Central memory CD8-positive, alpha-beta T cell (primary cell): ENCODE measurements at places on chromosomes 16 and 17.

DNA sequence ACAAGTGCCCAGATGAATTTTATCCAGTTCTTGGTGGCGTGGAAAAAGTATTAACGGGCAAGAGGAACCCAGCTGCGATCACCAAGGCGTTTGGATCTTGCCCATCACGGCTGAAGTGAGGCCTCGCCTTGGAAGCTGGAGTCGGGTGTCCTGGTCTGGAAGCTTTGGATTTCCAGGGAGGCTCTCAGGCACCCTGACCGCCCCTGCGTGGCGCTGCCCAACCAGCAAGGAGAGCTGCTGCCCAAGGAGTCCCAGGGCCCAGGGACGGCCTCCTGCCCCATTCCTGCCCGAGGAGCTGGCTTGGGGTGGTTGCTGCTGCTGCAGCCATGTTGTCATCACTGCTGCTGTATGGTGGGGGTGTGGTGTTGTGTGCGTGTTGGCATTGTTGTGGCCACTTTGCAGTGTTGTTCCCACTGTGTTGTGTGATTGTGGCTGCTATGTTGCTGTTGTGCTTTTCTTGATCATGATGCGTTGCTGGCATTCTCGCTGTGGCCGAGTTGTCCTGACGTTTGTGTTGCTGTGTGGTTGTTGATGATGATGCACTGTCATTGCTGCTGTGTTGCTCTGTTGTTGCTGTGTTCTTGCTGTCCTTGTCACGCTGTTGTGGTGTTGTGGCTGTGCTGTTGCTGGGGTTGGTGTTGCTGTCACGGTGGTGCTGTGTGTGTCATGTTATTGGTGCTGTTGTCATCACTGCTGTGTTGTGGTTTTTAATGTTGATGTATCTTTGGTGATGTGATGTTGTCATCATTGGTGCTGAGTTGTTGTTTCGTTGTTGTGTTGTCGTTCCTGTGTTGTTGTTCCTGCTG is 318.8 kb downstream of the C16orf95 start:
- DNase-seq: no peak

- no peak for DNase-seq
Measured at GRCh38 chr16:31186176-31186575, 6.2 kb downstream of the FUS start.

DNA sequence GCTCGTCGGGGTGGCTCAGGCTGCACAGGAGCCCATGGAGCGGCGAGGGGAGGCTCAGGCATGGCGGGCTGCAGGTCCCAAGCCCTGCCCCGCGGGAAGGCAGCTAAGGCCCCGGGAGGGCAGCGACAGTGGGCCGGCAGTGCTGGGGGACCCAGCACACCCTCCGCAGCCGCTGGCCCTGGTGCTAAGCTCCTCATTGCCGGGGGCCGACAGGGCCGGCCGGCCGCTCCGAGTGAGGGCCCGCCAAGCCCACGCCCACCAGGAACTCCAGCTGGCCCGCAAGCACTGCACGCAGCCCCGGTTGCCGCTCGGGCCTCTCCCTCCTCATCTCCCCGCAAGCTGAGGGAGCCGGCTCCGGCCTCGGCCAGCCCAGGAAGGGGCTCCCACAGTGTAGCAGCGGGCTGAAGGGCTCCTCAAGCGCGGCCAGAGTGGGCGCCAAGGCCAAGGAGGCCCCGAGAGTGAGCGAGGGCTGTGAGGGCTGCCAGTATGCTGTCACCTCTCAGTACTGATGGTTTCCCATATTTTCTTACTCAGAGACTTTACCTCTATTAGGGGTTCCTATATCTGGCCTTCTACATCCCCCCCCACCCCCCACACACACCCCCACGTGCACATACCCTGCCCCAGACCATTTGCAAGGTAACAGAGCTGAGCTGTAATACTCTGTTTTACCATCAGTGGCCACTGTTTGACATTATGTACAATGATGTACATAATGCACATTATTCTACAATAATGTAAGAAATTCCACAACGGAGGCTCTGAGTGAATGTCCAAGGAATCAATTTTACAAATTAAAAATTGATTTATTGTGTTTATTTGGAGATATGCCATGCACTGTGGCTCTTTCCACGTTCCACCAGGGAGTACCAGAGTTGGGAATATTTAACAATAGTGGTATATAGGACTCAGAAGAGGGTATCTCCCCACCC is 3.7 kb upstream of the VAT1L start:
- no peak for DNase-seq

DNA sequence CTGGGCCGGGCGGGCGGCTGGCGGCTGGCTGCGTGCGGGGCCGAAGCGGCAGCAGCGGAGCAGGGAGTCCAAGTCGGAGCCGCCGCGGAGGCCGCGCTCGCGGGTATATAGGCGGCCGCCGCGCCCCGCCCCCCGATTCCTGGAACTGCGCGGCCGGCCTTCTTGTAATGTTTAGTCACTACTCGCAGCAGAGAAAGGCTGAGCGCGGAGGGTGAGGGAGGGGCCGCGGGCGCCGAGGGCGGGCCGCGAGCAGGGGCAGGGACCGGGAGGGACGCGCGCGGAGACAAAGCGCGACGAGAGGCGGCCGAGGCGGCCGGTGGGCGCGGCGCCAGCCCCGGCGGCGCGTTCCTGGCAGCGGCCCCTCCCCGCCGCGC is at the start of gene SOCS3:
TSS of gene SOCS3 (minus strand) at position 81 of the 374 bp plus-strand sequence. CDS start 982 bp downstream, outside the sequence.
- peak; percentile 94 for DNase-seq

- DNase-seq: no peak
Measured at GRCh38 chr17:349666-350065, 2.9 kb downstream of the RPH3AL start.

DNA sequence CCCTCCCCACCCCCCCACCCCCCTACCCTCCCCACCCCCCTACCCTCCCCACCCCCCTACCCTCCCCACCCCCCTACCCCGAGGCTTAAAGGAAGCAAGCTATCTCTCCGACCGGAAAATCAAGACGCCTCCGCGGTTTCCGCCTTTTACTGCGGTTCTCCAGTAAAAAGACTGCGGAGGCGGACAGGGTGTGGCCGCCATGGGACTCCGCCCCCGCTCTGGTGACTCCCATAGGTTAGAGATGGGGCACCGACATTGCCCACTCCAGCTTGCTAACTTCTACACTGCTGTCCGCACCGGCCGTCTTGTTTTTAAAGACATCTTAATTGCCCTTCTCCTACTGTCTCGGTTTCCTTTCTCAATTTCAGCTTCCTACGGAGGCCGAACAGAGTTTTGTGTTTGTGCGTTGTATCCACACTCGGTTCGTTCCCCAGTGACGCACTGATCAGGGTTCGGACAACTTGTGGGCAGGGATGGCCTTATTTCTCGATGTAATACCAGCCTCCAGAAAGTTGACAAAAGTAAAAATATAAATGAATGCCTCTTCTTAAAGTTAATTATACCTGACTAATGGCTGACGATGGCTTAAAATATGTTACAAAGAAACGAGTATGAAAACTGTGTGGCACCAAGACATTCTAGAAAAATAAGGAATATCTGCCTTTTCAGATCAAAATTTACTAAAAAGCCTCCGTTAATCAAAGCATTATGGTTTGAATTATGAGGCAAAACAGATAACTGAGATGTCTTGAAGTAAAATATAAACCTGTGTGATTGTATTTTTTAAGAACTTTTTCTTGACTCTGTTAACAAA is 1.1 kb upstream of the ZNF200 start:
- DNase-seq: no peak

GRCh38 chr17:17448076-17448475 is 28.7 kb upstream of the MED9 start:
- DNase-seq: no peak

- no peak for DNase-seq
Measured at GRCh38 chr16:89619840-89620239, 6.4 kb downstream of the DPEP1 start.

DNA sequence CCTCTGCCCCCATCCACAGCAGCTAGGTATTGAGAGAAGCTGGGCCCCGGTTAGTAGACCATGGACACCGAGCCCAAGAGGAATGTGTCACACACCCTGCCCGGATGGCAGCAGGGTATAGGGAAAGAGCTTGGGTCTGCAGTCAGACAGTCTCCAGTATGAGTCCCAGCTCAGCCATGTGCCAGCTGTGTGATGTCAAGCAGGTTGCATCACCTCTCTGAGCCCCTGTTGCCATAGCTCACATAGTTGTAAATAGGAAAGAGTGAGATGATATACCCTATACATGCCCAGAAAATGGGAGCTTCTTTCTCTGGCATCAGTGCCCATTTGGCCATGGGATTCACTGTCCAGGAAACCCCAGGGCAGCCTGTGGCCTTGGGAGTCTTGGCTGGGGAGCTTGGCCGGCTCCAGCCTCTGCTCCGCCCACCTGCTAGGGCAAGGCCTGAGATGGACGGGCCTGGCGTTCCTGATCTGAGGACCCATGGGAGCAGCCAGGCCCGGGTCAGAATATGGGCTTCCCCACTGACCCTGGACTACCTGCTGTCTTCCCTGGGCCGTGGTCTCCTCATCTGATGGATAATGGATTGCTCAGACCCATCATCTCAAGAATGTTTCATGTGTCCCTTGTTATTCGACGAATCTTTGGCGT is 13.2 kb downstream of the CD300LG start:
- DNase-seq: no peak

DNA sequence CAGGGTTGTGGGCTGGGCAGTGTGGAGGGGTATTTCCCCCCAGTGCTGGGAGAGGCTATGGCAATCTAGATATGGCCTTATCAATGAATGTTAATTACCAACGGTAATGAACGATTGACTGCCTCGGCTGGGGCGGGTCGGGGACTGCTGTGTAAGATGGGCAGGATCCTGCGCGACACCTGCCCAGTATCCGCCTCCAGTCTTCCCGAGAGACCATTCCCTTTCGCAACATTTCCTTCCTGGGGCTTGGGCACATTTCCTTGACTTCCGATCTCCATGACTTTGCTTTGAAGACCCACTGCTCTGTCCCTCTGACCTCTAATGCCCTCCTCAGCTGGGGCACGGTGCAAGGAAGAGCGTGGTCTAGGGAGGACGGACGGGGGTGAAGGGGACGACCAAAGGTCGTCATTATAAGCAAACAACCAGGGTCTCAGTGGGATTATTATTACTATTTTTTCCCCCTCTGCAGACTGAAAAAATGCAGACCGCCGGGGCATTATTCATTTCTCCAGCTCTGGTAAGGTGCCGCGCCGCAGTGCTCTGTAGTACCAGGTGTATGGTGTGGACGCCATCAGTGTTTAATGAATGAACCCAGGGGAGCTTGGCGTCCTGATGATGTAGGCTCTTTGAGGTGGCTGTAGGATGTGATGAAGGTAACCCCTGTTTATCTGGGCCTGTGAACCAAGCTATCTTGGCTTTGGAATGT is 506 bp downstream of the ATP5MC1 start:
- no peak for DNase-seq
